ENCODE measurements at places on chromosomes 6 and 20.

DNA sequence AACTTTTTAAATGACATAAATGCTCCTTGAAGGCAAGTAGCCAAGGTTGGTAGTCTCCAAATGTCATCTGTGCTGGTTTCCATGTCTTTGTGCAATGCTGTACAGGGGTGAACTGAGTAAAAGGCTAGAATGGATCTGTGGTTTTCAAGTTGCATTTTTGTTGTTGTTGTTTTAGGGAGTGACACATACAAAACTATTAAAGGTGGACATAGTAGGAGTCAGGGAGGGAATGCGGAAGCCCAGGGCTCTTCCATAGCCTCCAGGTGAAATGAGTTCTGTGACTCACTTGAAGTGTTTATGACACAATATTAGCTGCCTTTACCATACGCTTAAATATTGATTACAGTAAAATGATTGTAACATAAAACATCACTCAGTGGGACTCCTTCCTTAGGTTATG lies 22.5 kb upstream of the QKI start:
- DNase-seq, result peak; percentile 81

- DNase-seq, result no peak
Measured at GRCh38 chr20:50111829-50112495, 988 bp downstream of the UBE2V1 start.

GRCh38 chr6:84177241-84177640 lies 50.2 kb downstream of the CEP162 start:
- DNase-seq, result no peak

- DNase-seq, result no peak
Measured at GRCh38 chr6:164109770-164110140, 695.2 kb downstream of the QKI start.

GRCh38 chr20:14801591-14802325 lies 464.3 kb upstream of the FLRT3 start:
- no peak for DNase-seq

- peak; percentile 42 for DNase-seq
Measured at GRCh38 chr20:36861875-36862801, 13.8 kb upstream of the TLDC2 start.

GRCh38 chr6:142802124-142802523 lies 142.9 kb downstream of the HIVEP2 start:
- peak; percentile 47 for DNase-seq

DNA sequence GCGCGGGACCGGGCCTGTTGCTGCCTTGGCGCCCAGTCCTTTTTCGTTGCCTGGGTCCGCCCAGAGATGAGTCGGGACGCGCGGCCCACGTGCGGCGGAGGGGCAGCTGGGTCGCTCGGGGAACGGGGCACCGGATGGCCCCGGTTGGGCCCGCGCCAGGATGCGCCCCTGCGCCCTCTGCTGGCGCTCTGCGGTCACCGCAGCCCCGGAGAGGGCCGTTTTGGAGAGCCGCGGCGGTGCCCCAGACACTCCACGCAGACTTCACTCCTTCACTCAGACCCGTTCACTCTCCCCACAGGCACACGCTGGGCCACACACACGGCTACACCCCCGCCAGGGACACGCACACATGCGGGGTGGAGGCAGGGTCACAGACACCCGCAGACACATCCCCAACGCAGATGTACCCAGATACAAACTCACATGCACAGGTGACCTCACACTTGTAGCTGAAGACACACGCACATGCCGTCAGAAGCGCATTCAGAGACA lies 38.8 kb downstream of the SRC start:
- no peak for DNase-seq

- no peak for DNase-seq
Measured at GRCh38 chr6:20722455-20722854, 188.2 kb downstream of the CDKAL1 start.

GRCh38 chr20:35355372-35355771 lies 56.4 kb downstream of the UQCC1 start:
- DNase-seq, result no peak

- DNase-seq, result no peak
Measured at GRCh38 chr6:89471287-89471867, 38.4 kb downstream of the ANKRD6 start.

- DNase-seq, result no peak
Measured at GRCh38 chr6:13554929-13555333, 19.5 kb upstream of the SIRT5 start.

DNA sequence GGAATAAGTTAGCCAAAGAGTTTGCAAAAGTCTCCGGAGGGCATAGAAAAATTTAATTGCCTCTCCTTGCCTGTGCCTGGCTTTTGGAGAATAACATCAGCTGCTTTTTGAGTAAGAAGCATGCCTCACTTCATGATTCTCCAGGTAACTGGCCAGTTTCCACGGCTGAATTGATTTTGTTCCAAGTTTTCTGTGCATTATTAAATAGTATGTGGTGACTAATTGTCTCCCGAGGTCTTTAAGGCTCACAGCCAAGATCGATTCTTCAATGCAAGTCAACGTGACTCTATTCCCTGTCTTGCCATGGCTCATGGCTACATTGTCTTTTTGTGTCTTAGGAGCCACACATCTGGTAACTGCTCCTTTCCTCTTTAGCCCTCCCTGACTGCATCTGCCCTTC lies 54.2 kb downstream of the CNR1 start:
- no peak for DNase-seq

- no peak for DNase-seq
Measured at GRCh38 chr20:42098418-42098817, 480.2 kb upstream of the CHD6 start.

- DNase-seq, result no peak
Measured at GRCh38 chr6:145736661-145737144, 1.4 kb upstream of the EPM2A start.

DNA sequence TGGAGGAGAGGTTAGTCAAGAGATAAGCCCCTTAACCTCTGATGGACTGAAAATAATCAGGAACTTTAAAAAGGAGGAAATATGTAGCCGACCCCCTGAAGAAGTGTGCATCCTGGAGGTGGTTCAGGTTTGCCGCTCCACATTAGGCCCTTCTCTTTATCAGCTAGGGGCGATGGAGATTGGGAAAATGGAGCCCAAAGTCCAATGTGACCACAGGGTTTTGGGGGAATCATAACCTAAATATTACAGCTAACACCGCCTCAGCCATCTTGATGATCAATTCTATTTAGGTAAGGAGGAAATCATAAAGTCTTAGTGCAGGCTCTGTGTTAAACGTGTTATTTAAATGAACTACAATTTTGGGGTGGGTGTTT lies 1.2 kb downstream of the OGFRL1 start:
- no peak for DNase-seq

GRCh38 chr6:10411971-10412460 lies 2.9 kb downstream of the TFAP2A start:
- no peak for DNase-seq

DNA sequence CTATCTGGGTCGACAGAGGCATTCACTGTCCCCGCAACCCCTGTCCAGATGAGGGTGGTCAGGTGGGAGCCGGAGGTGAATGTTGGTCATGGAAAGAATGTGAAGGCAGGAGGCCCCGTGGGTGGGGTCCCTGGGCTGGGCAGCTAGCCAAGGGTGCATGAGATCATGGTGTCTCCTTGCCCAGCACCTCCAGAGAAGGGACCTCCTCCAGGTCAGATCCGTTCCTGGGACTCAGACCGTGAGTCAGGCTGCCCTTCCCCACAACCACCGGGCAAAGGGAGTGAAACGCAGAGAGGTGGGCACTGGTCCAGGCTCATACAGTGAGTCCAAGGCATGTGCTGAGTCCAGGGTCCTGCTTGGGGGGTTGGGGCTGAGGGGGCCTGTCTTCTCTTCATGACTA lies 3.5 kb downstream of the FOXS1 start:
- DNase-seq, result no peak

GRCh38 chr6:12481850-12482249 lies 191.7 kb downstream of the EDN1 start:
- DNase-seq, result no peak

GRCh38 chr6:19205076-19205475 lies 632.1 kb upstream of the ID4 start:
- DNase-seq, result no peak

DNA sequence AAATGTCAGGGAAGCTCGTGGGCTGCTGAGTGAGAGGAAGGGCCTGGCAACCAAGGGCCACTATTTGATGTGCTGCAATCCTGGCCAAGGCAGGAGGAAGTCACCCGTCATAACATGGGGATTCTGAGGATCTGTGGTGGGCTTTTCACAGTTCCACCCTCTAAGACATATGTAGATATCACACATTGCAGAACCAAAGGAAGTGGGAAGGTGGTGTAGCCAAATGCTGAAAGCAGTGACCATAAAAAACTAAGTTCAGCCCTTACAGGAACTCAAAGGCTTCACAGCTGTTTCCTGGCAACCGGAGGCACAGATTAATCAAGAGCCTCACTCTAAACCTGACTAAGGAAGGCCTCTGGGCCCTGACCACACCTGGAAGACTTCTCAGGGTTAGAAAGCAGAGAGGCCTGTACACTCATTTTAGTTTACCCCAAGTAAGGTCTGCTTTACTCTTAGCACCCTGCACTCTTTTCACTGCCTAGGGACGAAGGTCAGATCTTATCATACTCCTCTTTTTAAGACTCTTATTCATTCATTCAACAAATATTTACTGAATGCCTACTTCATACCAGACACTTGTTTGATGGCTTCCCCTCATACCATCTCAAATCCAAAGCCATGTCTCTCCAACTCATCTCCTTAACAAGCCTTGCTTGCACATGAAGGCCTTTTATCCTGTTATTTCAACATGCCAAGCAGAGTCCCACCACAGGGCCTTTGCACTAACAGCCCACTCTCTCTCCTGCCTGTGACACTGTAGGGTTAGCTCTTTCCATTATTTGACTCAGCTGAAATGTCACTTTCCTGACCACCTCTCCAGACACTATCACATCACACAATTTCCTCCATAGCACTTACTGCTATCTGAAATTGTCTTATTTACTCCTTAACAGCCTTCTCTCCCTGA lies 2.6 kb downstream of the UBE2V1 start:
- no peak for DNase-seq

DNA sequence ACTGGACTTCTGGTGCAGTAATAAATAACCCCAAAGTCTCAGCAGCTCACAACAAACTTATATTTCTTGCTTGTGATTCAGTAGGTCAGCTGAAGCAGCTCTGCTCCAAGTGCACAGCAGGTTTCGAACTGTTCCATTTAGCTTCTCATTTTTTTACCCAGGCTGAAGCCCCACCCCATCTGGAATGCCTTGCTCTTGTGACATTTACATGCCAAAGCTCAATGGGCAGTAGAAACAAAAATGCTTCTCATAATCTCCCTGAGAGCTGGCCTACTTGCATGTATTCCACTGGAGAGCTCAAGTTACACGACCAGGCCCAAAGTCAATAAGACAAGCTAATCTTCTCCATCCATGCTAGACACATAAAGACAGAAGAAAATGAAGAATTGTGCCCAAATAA lies 165.2 kb downstream of the HAO1 start:
- no peak for DNase-seq

DNA sequence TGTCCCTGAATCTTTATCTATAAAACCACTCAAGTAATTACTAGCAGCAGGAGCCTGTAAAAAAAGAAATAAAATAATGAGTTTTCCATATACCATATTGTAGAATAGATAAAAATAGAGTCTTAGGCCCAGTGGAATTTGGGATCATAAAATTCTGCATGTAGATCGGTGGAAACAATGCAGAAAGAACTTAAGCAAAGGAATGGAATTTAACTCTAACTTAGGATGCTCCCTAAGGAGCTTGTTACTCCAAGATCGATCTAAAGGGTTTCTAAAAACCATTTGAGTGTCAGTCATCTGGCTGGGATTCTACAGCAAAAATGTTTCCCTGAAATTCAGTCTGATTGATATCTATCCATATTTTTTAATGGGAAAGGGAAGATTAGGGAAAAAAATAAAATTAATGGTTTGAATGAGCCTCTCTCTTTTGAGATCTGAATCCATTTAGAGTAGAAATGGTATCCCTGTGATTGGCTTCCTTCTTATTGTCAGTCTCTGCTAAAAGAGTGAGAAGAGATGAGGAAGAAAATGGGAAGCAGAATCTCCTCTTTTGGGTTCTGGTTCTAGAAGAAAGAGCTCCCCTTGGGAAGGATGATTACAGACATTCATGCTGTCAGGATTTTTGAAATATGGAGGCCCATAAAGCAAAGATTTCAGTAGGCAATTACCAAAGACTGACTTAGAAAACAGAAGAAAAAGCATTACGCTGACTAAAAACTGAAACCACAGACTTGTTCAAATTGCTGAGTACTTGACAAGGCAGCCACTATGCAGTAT lies 564.3 kb upstream of the MARCKS start:
- DNase-seq, result no peak

DNA sequence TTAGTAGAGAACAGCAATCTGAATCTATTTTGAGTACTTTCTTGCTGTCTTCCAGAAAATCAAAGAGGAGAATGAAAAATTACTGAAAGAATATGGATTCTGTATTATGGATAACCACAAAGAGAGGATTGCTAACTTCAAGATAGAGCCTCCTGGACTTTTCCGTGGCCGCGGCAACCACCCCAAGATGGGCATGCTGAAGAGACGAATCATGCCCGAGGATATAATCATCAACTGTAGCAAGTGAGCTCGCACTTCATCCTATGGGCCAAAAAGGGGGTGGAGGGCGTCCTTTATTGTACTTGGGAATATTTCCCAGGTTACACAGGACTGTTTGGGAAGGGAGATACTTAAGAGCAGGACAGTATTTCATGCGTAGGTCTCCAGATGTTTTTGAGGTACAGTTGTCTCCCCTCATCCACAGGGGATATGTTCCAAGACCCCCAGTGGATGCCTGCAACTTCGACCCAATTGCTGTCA lies 37.3 kb upstream of the PLCG1 start:
- DNase-seq, result no peak

DNA sequence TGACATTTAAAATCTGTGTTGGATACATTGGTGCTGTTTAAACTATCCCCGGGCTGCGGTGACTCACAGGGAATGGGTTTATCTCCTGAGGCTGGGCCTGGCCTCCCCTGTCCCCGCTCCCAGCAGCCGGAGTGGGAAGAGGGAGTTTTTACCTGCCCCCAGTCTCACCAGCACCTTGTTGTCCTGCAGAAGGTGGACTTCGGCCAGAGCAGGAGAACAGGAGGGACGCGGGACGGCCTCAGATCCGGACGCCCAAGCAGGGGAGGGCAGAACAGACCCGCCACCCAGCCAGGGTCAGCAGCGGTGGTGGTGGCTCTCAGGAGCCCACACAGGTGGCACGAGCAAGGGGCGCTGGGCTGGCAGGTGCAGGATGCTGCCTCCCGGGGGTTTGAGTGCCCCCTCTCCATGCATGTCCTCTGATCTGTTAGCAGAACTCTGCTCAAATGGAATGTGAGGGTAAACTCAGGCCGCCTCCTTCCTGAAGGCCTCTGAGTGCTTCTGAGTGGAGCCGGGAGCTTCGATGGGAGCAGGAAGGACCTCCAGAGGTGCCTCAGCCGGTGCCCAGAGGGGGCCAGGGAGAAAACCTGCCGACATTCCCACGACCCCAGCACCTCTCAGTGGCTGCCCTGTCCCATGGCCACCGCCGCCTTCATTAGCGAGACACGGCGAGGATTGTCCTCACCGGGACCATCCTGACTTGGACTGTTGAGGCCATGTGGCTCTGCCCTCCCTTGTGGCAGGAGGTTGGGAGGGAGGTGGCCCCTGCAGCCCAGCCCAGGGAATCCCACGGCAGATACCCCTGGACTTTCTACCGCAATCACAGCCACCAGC lies 43.4 kb upstream of the MRGBP start:
- no peak for DNase-seq

- no peak for DNase-seq
Measured at GRCh38 chr20:53972179-53972578, 98.2 kb downstream of the BCAS1 start.

- no peak for DNase-seq
Measured at GRCh38 chr20:846894-847278, 13.4 kb downstream of the FAM110A start.

- DNase-seq, result no peak
Measured at GRCh38 chr6:131844243-131844841, 36.5 kb downstream of the ENPP1 start.
